Upper lobe of right lung (tissue), 1 donor: ENCODE measurements at places on chromosomes 16 and 17. TPM values are rescaled to one million over a fixed set of nuclear protein-coding genes. Genes with fewer than 3 reads are reported as not detected.
A peak's percentile ranks its signal among the peaks of the same experiment; 100 is the strongest.

TEX14 gene
- total RNA-seq, result 1.3 TPM

CMTM2 gene
- 3.1 TPM for total RNA-seq

CD79B gene
- 4.7 TPM for total RNA-seq

ASPHD1 gene
- 4.4 TPM for total RNA-seq

PRSS22 gene
- 15.2 TPM for total RNA-seq

GRCh38 chr17:1758807-1759206, 3.1 kb upstream of the SERPINF1 start:
- no peak for DNase-seq

DNA sequence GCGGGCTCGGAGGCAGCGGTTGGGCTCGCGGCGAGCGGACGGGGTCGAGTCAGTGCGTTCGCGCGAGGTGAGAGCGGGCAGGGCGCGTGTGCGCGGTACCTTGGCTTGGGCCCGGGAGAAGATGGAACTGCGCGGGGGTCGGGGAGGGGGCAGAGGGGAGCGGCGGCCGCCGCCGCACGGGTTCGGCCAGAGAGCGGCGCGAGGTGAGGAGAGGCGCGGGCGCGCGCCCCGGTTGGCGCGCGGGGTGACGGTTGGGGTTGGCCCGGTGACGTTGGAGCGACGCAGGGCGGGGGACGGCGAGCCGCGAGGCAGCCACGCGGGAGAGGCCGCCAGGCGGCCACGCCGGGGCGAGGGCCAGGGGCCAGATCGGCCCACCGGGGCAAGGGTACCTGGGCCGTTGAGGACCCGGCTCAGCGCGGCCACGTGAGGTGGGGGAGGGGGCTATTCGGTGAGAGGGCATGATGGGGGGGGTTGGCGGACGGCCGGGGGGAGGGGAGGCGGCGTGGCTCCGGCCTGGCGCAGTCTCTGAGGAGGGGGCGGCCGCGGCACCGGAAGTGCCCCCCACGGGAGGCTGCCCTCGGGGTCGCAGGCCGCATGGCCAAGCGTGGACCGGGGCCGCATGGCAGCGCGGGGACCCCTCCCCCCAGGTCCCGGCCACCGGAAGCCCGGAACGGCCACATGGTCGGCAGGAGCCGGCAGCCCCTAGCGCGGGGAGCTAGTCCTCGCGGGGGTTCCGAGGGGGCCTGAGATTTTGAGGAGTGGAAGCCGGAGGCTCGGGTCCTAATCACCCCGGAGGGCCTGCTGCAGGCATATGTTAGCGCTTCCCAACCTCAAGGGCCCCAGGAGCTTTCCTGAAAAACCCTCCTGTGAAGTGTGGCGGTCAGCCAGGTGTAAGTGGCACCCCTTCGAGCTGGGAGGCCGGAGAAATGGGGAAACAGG, 527 bp downstream of the EIF5A start:
- peak; percentile 87 for DNase-seq

DNA sequence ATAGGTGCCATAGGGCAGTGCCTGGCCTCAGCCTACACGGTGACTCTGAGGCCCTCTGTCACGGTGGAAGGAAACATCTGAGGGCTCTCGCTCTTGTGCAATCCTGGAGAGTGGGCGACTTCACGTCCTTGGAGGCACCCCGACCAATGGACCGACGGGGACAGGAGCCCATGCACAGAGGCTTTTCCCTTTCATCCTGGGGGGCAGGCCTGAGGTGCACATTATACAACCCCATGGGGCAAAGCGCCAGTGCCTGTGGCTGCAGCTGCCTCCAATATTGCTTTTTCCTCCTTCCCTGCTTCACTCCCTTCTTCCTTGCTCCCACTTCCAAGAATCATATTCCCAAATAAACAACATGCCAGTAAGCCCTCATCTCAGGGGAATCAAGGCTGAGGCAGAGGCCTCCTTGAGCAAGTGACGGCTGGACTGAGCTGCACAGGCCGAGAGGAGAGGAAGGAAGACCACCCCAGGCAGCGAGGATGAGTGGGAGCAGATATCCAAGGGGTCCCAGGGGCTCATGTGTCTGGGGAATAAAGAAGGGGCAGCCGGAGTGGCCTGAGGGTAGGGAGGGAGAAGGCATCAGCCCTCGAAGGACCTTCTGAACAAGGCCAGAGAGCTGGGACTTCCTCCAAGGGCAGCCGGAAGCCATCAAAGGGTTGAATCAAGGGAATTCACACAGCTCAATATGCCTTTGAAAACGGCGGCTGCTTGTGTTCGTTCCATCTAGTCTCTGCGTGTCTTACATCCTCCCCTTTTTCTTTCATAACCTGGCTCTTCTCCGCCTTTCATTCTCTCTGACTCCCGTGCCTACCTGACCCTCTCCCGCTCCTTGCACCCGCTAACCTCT, 42.6 kb upstream of the RPL38 start:
- DNase-seq, result peak; percentile 34

DNA sequence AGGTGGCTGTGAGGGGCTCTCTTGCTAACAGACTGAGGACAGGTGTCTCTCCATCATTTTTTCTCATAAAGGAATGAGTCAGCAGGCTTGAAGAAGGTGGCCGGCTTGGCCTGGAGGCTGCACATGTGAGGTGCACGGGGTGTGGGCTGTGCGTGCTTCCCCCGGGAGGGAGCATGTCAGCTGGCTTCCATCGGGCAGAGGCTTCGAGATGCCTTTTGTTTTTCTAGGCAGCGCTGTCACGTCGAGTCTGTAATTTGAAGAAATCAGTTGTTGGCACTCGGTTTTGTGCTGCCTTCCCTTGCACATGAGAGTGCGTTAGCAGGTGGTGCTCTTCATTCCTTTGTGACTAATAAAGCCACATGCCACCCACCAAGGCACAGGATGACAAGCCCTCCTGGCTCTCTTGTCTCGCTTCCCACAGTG, 89.7 kb downstream of the NPIPB11 start:
- no peak for DNase-seq

- no peak for DNase-seq
Measured at GRCh38 chr16:931171-931570, 39.6 kb downstream of the LMF1 start.

DNA sequence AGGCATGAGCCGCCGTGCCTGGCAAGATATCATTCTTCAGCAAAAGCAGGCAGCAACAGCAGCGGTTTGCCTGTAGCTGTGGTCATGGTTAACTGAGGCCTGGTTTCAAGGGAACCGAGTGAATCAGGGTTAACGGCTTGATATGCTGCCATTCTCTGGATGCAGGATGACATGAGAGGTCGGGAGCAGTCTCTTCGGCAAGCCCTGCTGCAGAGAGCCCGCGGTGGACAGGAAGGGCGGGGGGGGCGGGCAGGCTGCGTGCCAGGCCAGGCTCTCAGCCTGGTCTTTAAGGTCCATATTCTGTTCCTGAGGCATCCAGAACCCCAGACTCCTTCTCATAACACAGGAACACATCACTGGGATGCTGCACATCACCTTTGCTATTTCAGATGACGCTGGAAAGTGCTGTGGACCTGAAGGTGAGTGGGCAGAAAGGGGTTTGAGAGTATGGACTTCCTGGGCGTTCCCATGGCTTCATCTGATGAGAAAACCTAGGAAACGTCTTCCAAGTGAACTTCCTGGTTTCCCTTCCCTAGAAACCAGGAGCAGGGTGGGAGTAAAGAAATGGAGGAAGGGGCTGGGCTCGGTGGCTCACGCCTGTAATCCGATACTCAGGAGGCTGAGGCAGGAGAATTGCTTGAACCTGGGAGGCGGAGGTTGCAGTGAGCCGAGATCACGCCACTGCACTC, 165.6 kb upstream of the RPH3AL start:
- no peak for DNase-seq

DNA sequence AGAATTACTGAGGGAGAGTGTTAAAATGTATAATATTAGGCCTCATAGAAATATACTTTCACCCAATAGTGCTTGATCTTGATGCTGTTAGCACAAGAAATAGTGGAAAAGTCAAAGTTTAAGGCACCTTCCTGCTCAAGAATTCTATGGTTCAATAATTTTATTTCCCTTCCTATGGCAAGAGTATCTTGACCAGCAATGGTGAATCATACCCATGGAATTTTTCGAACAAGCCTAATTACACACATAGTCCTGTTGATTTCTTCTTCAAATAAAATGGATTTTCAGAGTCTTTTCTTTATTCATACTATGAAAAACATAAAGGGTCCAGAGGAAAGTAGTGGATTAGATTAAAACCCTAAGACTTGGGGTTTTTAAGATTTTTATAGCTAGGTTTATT, 810.6 kb downstream of the CDH11 start:
- no peak for DNase-seq

DNA sequence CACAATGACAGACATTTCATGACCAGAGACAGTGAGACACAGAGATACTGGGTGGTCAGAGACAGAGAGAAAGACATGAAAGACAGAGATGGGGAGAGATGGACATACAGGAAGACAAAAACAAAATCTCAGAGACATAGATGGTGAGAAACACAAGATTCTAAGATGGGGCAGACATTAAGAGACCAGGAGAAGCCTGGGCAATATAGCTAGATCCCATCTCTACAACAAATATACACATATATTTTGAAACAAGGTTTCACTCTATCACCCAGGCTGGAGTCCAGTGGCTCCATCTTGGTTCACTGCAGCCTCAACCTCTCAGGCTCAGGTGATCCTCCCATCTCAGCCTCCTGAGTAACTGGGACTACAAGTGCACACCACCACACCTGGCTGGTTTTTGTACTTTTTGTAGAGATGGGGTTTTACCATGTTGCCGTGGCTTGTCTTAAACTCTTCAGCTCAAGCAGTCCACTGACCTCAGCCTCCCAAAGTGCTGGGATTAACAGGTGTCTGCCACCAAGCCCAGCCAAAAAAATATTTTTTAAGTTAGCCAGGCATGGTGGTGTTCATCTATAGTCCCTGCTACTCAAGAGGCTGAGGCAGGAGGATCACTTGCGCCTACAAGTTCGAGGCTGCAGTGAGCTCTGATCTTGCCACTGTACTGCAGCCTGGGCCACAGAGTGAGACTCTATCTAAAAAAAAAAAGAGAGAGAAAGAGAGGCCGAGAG, 2.1 kb downstream of the SEPTIN1 start:
- no peak for DNase-seq

GRCh38 chr17:65123757-65124675, 13.2 kb upstream of the RGS9 start:
- no peak for DNase-seq

GRCh38 chr16:88691924-88692560, 5.7 kb upstream of the SNAI3 start:
- DNase-seq, result peak; percentile 91

DNA sequence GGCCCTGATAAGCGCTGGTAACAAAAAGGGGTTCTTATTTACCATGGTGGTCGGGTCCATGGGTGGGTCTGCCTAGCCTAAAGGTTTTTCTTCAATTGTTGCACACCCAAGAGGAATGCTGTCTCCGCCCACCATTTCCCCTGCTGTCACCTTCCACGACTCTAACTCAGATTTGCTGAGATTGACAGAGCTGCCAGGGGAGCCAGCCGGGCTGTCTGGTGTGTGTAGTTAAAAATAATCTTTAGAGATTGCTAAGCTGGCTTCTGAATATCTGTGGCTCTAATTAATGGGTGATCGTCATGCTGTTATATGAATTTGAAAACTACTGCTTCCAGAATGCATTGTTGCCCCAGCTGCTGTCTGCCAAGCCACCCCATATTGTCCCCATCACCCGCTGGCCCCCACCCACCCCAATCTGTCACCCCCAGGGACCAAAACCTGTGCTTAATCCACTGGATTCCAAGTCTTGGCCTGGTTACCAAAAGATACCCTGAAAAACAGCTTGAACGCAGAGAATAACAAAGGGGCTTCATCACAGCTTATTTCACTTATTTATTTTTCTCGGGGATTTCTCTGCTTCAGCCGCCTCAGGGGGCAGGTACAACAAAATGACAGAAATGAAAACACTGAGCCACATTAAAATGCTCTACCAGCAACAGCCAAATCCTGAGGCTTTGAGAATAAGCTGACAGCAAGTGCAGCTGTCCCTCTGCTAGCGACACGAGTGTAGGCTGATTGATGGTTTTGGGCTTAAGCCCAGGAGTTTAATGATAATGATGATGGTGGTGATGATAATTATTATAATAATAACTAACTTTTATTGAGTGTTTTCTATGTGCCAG, 46.1 kb upstream of the NLK start:
- no peak for DNase-seq

GRCh38 chr17:41989702-41990419, 23.3 kb downstream of the CNP start:
- DNase-seq, result no peak

- DNase-seq, result no peak
Measured at GRCh38 chr17:74471341-74471740, 4.9 kb downstream of the CD300A start.

- DNase-seq, result no peak
Measured at GRCh38 chr17:45127207-45127547, 5.1 kb downstream of the PLCD3 start.

DNA sequence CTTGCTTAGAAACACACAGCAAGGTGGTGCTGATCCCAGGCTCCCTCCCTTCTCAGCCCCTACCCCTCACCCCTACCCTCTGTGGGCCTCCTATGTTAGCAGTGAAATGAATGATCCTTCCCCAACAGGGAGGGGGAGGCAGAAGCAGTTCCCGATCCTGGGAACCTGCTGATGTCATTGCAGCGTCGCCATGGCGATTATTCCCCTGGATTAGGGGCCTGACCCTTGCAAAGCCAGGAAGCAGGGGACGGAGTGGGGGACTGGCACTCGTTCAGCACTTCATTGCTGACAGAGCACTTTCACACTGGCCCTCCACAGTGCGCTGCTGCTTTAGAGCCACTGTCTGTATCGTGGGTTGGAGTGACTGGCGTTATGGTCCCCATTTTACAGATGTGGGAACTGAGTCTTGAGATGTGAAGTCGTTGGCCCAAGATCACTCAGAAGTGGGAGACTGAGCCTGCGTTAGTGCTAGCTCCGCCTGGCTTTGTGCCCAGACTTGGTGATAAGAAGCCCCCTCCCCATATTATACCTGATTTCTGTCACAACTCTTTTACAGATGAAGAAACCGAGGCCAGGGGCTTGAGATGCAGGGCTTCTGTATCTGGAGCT, 26.6 kb downstream of the LASP1 start:
- no peak for DNase-seq

DNA sequence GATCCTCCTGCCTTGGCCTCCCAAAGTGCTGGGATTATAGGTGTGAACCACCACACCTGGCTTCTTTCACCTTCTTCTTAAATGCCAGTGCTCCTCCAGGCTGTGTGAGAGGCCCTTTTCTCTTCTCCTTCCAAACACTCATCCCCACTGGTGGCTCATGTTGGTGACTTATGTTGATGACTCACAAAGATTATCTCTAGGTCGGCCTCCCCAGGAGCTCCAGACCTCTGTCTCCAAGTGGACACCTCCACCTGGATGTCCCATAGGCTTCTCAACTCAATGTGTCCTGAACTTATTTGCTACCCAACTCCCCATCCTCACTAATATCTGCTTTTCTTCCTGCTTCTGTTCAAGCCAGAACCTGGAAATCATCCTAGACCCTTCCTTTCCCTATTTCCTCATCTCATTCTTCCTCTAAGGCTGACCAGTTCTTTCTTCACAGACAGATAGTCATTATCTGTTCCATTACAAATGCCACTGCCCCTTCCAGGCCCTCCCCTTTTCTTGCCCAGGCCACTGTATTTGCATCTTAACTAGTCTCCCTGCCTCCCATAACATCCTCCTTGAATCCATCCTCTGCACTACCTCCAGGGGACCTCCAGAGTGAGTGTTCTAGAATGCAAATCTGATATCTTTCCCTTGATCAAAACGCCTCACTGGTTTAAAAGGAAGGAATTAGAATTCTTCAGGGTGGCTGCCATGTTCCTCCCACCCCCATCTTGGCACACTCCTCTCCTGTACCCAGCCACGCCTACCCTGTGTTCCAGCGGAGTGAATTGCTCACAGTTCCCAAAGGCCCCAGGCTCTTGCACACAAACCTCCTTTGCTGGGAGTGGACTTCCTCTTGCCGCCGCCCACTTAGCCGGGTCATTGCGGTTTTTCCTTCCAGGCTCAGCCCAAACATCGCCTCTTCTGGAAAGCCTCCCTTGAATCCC, 34.8 kb upstream of the FBXO47 start:
- DNase-seq, result peak; percentile 89
